ENCODE measurements at places on chromosomes 6 and 20.

GRCh38 chr6:133958791-133959190 lies 5.8 kb downstream of the TBPL1 start:
- no peak for DNase-seq

GRCh38 chr6:43455531-43456428 lies at the start of gene DLK2:
TSS of gene DLK2 (minus strand) at chr6:43455548. CDS start at chr6:43454825, 723 bp downstream.
- peak; percentile 46 for DNase-seq

DNA sequence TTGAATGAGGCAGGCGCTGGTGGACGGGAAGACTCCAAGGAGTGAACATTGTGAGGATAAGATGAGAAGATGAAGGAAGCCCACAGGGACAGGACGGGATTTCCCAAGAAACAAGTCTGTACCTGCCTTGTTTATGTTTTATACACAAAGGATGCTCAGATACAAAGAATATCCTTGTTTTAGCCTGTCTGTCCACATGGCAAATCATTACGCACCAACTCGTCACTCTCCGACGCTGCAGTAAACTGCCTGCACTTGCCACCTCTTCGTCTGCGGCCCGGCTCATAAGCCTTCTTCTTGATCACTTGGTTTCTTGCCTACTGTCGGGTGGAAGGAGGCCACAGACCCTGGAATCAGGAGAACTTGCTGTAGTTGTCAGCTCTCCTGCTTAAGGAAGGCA lies 85.4 kb downstream of the CD83 start:
- DNase-seq: no peak

DNA sequence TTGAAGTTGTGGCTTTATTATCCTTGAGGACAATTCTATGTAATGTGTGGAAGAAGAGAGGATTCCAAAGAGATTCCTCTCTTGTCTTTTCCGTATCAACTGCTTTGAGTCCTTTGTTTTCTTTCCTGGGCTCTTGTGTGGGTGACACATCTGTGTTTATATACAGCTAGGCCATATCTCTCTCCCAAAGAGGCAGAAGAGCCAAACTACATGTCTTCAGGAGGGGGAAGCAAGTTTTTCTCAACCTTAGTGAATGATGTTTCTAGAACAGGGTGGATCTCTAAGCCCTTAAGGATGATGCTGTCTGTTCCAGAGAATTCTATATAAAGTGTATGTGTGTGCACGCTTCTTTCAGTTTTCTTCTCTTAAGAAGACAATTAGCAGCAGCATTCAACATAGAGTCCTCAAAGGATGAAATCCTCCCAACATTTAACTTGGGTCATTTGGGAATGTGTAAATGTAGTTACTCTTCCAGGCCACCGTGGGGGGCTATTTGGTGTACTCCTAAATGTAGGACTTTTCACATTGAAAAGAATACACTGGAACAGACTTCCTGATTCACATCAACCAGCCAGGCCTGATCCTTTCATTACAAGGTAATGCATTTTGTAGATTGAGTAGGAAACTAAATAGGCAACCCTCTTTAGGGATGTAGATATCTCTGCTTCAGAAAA lies 92.8 kb upstream of the EEF1E1 start:
- no peak for DNase-seq

GRCh38 chr6:13886949-13887348 lies 37.8 kb upstream of the RNF182 start:
- DNase-seq: no peak
